ENCODE measurements at places on chromosomes 7 and 10.

DNA sequence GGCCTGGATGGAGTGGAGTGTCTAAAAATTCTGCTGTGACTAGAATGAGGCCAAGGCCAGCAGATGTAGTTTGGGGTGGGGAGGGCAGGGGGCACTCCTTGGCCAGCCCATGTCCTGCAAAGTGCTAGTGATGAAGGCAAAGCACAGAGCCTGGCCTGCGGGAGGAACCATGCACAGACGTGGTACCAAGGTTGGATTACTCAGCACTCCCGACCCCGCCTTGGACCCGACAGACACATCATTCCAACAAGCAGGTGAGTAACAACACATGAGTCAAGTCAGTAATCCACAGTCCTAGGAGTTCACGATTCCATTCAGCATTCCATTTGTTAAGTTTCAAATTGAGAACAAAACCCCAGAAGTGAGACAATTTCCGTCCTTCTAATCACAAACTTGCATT, 317.3 kb downstream of the TCERG1L start:
- no peak for DNase-seq

GRCh38 chr10:7121154-7121797, 289.6 kb downstream of the SFMBT2 start:
- peak; percentile 72 for DNase-seq

DNA sequence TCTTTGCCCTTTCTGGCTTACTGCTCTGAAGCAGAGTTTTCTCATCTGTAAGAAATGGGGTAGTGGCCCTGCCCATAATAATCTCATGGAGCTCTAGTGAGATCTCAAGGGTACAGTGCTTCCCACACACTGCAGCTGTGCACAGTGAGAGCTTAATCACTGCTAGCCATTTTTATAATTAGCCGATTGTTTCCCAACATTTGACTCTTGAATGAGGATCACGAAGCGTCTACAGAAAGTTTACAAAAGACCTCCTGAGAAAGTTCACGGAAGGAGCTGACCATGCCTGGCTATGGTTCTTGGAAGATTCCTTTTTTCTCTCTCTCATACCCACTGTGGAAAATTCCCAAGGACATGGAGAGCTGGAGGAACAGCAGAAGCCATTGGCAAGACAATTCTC, 70.4 kb downstream of the FAM171A1 start:
- DNase-seq = no peak

GRCh38 chr10:62830679-62831078, 14.5 kb upstream of the EGR2 start:
- DNase-seq = peak; percentile 86

DNA sequence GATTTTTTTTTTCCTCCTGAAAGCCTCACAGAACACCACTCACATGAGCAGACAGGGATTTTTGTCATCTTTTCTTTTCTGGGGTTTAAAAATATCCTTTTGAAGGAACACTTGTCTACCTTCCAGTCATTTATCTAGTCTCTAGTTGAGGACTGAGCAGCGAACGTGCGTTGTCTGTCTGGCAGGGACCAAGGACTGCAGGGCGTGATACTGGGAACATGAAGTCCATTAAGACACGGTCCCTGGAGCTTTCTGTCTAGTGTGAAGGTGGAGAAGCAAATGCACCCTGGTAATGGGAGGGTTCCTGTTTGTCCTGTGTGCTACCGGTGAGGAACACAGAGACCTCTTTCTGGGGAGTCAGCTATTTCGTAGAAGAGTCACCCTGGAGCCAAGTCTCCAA, 207.4 kb downstream of the TMEM178B start:
- DNase-seq = no peak

DNA sequence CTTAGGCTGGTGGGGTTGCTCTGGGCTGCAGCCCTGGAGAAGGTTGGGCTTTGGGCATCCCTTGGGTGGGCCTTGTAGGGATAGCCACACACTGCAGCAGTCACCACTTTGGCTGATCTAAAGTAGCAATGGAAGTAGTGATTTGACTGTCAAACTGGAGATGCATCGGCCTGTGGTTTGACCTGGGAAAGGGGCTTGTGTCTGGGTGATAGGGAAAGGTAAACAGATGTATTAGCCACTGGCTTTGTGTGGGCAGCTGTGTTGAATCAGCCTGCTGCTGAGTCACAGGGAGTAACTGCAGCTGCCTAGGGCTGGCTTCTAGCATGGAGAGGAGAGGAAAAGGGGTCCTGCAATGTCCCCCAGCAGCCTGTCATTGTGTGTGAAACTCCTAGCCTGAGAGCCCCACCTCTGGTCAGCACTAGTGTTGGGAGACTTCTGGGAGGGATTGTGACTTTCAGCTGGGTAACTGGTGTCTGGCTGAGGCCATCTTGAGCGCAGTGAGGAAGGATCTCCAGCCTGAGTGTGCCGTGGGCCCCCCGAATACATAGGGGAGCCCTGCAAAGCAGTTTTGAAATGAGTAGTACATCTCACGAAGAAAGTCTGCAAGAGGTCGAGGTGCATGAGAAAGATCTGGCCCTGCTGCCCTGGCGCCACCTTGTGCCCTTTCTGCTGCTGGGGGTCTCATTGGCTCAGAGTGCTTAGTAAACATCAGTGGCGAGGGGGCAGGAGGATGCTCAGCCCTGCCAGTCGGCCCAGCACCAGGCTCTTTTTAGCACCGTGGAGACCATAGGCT, 117.3 kb downstream of the FANK1 start:
- peak; percentile 34 for DNase-seq

GRCh38 chr10:96645191-96645721, 58.4 kb upstream of the TM9SF3 start:
- DNase-seq = peak; percentile 96

GRCh38 chr7:17185690-17186070, 112.8 kb upstream of the AHR start:
- peak; percentile 91 for DNase-seq

DNA sequence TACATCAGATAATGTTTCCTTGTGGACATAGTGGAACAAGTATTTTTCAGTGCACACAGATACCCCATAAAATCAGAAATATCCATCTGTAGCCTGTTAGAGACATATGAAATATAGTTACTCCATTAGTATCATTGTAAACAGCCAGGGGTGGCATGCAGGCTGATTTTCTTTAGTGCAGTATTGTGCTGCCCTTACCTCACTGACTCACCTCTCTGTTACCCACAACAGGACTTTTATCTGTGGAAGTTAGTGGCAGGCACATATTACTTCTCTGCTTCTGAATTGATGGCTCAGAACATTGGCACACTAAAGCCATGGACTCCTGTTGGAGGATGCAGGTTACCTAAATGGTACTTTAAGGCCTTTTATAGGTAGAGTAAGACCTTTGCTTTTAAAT, 70.0 kb downstream of the SLC25A40 start:
- no peak for DNase-seq

- no peak for DNase-seq
Measured at GRCh38 chr10:35600193-35600592, 4.9 kb upstream of the GJD4 start.

DNA sequence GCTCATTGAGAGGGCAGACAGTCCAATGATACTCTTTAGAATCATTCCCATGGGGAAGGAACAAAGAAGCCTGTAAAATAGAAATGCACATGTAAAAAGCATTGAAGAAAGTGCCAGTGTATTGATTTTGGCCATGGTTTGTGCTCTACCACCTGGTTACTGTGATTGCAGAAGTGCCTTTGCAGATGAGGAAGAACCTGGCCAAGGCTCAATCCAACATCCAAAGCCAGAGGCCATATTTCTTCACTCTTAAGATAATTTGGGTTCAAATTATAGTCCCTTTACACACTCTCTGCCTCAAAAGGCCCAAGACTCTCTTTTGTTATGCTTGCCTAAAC, 122.1 kb downstream of the EGFR start:
- DNase-seq = no peak

DNA sequence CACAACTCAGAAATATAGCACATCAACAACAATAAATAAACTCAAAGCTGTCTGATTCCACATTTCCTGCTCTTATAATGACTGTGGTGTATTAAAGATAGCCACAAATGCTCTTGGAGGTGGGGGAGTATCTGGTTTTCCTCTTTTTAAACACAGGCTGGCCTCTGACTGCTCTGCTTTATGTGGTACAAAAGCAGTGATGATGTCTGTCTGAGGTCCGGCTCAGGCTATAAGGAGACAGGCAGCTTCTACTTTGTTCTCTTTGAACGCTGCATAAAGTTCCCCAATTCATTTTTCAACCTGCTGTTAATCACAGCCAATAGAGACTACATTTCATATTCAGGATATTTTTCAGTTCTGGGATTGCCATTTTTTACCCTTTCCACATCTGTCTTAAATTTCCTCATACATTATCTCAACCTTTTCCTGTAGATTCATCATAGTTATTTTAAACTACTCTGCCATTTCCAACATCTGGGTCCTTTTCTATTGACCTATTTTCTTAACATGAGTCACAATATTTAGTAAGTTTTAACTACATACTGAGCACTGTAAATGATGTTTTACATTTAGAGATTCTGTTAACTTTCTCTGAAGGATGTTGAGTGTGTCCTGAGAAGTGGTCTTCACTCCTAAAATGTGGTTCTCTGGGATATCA, 64.9 kb downstream of the CRPPA start:
- DNase-seq = no peak

- DNase-seq = peak; percentile 28
Measured at GRCh38 chr10:23918839-23919238, 290.1 kb upstream of the KIAA1217 start.

DNA sequence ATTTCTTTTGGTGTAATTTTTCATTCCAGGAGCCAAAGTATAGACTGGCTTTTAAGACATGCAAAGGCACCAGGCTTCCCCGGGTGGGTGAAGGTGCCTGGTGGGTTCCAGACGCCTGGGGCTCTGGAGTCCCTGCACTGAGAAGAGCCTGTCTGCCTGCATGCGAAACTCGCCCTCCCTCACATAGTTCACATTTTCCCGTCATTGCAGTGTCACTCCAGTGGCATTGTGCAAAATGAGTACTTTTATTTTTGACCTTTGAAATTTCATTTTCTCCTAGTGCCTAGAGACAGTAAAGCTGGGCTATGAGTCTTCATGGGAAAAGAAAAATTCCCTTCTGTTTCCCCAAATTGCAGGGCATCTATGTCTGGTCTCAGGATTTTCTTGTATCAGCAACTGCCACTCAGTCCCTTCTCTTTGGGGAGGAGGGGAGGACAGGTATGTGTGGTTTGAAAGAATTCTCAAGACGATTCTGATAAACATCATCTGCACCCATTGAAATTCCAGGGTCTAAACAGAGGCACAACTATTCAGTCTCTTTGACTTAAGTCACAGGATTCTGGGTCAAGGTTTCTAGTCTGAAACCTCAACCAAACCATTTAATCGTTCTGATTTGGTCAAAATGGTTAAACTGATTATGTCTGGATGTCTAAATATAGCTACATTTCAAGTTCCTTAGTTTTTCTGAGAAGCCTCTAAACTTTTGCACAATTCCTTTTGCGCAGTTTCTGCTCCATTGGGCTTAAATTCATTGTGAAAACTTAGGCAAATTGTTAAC, 107.8 kb downstream of the CYP26A1 start:
- no peak for DNase-seq

- no peak for DNase-seq
Measured at GRCh38 chr10:22682237-22683139, 31.9 kb downstream of the PIP4K2A start.

GRCh38 chr7:90320801-90321494, at the start of gene FAM237B:
Gene FAM237B (minus strand): TSS chr7:90321304. CDS start chr7:90319748, 1,556 bp downstream.
- DNase-seq = peak; percentile 5

DNA sequence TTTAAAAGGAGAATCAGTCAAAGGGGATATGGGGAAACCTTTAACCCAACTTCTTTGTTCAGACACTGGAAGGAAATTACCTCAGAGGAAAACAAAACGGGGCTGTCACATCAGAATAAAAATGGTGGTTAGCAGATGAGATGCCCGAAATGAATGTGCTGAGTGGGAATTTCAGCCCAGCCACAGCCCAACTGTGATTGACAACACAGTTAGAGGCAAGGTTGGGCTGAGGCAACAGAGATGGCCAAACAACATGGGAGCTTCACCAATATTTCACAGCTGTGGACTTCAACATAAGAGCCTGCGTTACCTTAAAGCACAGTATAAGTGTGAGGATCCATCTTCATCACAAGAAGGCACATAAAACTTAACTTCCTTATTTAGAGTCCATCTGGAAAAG, 133.5 kb upstream of the PTPRZ1 start:
- DNase-seq = no peak

DNA sequence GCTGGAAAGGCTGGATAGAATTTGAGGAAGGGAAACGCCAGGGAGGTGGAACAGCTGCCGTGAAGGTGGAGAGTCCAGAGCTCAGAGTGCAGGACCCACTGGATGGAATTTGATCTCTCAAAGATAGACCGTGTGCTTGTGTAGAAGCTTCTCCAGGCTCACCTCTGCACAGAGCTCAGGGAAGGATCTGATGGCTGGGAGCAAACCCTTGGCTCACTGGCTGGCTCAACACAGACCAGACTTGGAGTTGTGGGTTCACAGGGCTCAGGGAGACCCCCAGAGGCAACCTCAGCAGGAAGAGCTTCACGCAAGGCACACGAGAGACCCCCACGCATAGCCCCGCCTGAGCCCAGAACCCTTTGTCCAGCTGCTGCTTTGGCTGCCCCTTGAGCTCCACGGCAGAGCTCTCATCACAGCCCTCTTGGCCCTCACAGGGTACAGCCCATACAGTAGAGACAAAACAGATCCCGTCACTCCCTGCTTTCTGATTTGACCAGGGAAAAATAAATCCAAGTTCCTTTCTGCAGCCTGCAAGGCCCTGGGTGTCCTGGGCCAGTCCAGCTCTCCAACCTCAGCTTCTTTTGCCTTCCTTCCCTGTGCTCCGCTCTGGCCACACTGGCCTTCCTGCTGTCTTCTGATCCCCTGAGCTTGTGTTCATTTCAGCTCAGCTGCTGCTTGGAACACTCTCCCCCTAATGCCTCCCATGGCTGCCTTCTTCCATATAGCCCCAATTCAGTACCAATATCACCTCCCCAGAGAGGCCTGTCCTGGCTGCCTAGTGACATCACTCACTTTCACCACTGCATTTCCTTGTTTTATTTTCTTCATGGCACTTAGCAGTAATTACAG, 26.3 kb downstream of the GHRHR start:
- DNase-seq = no peak

- DNase-seq = no peak
Measured at GRCh38 chr7:30728591-30729100, 23.3 kb upstream of the INMT start.

DNA sequence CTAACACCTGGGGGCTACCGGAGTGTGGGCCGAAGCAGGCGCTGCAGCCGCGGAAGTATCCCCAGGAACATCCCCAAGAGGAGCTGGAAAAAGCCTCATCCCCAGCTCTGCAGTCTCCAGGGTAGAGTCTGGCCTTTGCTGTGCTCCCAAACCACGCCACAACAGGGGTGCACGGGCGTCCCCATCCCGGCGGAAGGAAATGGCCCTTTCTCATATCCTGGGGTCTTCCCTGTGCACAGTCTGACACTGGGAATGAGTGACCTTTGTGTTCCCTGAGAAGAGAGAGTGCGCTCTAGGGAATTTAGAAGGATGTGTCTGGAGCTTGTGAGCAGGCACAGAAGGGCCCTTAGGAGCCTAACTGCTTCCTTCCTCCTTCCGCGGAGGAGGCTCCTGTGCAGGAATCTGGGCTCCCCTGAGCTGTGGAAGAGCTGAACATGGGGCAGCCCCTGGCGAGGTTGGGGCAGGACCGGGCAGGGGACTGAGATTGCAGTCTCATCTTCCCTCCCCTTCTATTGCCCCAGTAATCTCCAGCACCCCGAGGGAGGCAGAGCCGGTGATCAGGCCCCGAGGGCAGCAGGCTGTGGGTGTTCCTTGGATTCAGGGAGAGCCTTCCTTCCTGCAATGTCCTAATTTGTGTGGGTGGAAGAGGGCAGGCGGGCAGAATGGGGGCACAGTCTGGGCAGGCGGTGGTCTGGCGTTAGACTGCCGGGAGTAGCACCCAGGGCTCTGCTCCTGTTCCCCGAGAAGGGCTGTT, 1.3 kb downstream of the REPIN1 start:
- no peak for DNase-seq

GRCh38 chr7:44400033-44400511, 74.7 kb upstream of the CAMK2B start:
- DNase-seq = no peak

Data from suppressor macrophage (primary cell).